ENCODE measurements at places on chromosomes 16 and 17.

GRCh38 chr16:4115949-4116318 is 308 bp downstream of the ADCY9 start:
- DNase-seq = no peak

DNA sequence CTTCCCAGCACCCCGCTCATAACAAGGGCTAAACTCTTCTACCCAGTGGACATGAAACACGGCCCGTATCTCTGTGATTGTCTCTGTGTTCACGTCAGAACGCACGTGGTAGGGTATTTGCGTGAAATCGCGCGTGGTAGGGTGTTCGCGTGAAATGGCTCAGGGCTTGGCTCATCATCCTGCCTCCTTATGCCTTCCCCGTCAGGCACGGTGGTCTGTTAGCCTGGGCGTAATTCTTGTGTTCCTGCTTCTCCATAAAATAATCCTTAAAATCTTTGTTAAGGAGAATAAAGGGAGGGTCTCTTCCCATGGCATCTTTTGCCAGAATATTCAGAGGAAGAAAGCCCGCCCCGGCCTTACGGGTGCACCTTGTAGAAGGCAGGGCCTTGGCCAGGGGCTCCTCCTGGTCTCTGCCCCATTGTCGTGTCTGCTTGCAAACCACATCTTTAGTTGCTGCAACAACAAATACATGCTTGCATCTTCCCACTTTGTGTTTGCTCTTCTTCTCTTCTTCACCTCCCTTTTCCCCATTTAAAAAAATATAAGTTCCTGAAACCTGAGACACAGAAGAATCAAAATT is 116.7 kb upstream of the CHMP6 start:
- DNase-seq = no peak

- no peak for DNase-seq
These were observed 68.4 kb downstream of the CMC2 start for GRCh38 chr16:80938004-80938878.

DNA sequence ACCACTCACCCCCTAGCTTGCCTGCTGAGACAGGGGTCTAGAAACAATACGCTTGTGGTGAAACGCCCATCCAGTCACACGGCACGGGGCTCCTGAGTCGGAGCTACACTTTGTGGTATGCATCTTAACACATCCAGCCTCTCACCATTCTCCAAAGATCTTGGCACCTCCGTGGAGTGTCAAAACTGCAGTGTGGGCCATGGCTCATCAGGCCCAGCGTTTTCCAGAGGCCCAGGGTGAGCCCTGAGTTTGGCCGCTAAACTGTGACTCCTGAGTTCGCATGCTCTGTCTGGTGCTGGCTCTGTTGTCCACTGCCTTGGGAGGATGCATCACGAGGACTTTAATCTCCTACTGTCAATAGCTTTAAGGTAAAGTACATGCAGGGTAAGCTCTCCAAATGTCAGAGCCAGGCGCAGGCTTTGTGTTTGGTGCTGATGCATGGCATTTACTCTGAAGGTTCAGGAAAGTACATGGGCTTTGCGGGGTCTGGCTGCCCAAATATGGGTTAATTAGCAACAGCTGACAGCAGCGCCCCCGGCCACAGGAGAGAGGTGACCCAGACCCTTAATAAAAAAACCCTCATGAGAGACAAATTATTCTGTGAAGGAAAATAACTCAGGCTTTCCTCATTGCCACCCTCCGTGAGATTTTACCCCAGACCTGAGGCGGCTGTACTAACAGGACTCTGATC is 118.4 kb downstream of the CCDC182 start:
- no peak for DNase-seq

GRCh38 chr16:57166451-57166850 is 19.4 kb downstream of the PSME3IP1 start:
- DNase-seq = no peak

- DNase-seq = no peak
These were observed 12.9 kb upstream of the CMIP start for GRCh38 chr16:81431554-81432353.

- DNase-seq = no peak
These were observed 4.3 kb downstream of the SPATA2L start for GRCh38 chr16:89697161-89697615.

- DNase-seq = no peak
These were observed 1027.5 kb downstream of the CDH11 start for GRCh38 chr16:64094181-64094965.

GRCh38 chr17:65670667-65671371 is 109.4 kb upstream of the AXIN2 start:
- no peak for DNase-seq

Data from stimulated activated CD8-positive, alpha-beta memory T cell treated with anti-CD3 and anti-CD28 coated beads, Interleukin-4, amount 100 ng/mL, for 4 hours (primary cell).